ENCODE measurements at places on chromosomes 7 and 10. TPM values are rescaled to one million over a fixed set of nuclear protein-coding genes. Genes with fewer than 3 reads are reported as not detected.

Gene UCN3
- not detected for total RNA-seq

Gene TUBAL3
- total RNA-seq = not detected

Gene PLAU
- total RNA-seq = 9.7 TPM

Gene HOXA4
- not detected for total RNA-seq

Gene CLRN3
- not detected for total RNA-seq

Gene IFIT1B
- 0.10 TPM for total RNA-seq

Gene ADAM8
- 84.9 TPM for total RNA-seq

Gene GRID2IP
- 0.21 TPM for total RNA-seq

Gene PHKG1
- 3.1 TPM for total RNA-seq

Gene ARHGAP22
- total RNA-seq = 1.2 TPM

Gene FUOM
- 7.1 TPM for total RNA-seq

Gene PALD1
- 0.52 TPM for total RNA-seq

Gene HMX3
- total RNA-seq = not detected

Gene ZNF467
- 6.8 TPM for total RNA-seq

Gene SCIN
- 0.21 TPM for total RNA-seq

Gene COL28A1
- 0.42 TPM for total RNA-seq

Gene NPTX2
- total RNA-seq = 0.42 TPM
